Cardiac muscle cell (in vitro differentiated cells and primary cell): ENCODE measurements at places on chromosomes 13 and 19. TPM values are rescaled to one million over a fixed set of nuclear protein-coding genes. Genes with fewer than 3 reads are reported as not detected.

Gene CFAP97D2
- total RNA-seq = not detected in 2 replicates

Gene MEIOSIN
- total RNA-seq = 0.11 and 0.33 TPM in 2 replicates

Gene ZNF154
- 14.0 and 20.1 TPM in 2 replicates for total RNA-seq

Gene STARD13
- 23.5 and 23.8 TPM in 2 replicates for total RNA-seq

Gene WDR88
- not detected in 2 replicates for total RNA-seq

Gene B3GNT8
- 4.9 and 6.8 TPM in 2 replicates for total RNA-seq

Gene OBI1
- total RNA-seq = 11.2 and 14.1 TPM in 2 replicates

Gene KLK8
- total RNA-seq = not detected in 2 replicates

Gene PROZ
- total RNA-seq = not detected in 2 replicates

Gene IGFL1
- total RNA-seq = not detected in 2 replicates

Gene TMEM86B
- total RNA-seq = 4.2 and 4.7 TPM in 2 replicates

Gene MIPEP
- total RNA-seq = 12.5 and 18.7 TPM in 2 replicates

Gene SLC5A5
- total RNA-seq = 0.04 and 0.21 TPM in 2 replicates

Gene VSIG10L
- 5.0 and 6.5 TPM in 2 replicates for total RNA-seq

Gene KRTDAP
- 0.60 TPM in 1 of 2 replicates, not detected in the other for total RNA-seq

Gene KIR2DL1
- not detected in 2 replicates for total RNA-seq

Gene LGI4
- 42.0 and 45.5 TPM in 2 replicates for total RNA-seq

Gene LHB
- total RNA-seq = 1.8 TPM in 1 of 2 replicates, not detected in the other

Gene HCST
- total RNA-seq = 2.5 TPM in 1 of 2 replicates, not detected in the other

Gene VSTM1
- total RNA-seq = not detected in 2 replicates

Gene BCAM
- total RNA-seq = 338 TPM in 2 replicates

Gene EXOSC5
- 24.5 and 31.4 TPM in 2 replicates for total RNA-seq

Gene GJB6
- total RNA-seq = not detected in 2 replicates

Gene PLPPR2
- 7.3 and 13.4 TPM in 2 replicates for total RNA-seq

Gene ICAM5
- total RNA-seq = 22.9 and 53.0 TPM in 2 replicates

Gene S1PR2
- total RNA-seq = 5.7 and 7.7 TPM in 2 replicates

Gene PPM1N
- total RNA-seq = 1.3 and 2.9 TPM in 2 replicates

Gene SHISA2
- total RNA-seq = 26.1 and 33.4 TPM in 2 replicates

Gene CFD
- 1.6 and 2.9 TPM in 2 replicates for total RNA-seq

Gene CEACAM1
- not detected in 2 replicates for total RNA-seq

Gene AXL
- 62.7 and 68.5 TPM in 2 replicates for total RNA-seq
